ENCODE measurements at places on chromosomes 5 and 9. TPM values are rescaled to one million over a fixed set of nuclear protein-coding genes. Genes with fewer than 3 reads are reported as not detected.
A peak's percentile ranks its signal among the peaks of the same experiment; 100 is the strongest.

- peak; percentile 71 for DNase-seq
These were observed 337.8 kb downstream of the DEPDC1B start for GRCh38 chr5:60362158-60362557.

GRCh38 chr5:91301106-91301846, 81.8 kb downstream of the ARRDC3 start:
- DNase-seq, result peak; percentile 90

GRCh38 chr9:36191290-36191645, 547 bp downstream of the CLTA start:
- DNase-seq, result no peak

DNA sequence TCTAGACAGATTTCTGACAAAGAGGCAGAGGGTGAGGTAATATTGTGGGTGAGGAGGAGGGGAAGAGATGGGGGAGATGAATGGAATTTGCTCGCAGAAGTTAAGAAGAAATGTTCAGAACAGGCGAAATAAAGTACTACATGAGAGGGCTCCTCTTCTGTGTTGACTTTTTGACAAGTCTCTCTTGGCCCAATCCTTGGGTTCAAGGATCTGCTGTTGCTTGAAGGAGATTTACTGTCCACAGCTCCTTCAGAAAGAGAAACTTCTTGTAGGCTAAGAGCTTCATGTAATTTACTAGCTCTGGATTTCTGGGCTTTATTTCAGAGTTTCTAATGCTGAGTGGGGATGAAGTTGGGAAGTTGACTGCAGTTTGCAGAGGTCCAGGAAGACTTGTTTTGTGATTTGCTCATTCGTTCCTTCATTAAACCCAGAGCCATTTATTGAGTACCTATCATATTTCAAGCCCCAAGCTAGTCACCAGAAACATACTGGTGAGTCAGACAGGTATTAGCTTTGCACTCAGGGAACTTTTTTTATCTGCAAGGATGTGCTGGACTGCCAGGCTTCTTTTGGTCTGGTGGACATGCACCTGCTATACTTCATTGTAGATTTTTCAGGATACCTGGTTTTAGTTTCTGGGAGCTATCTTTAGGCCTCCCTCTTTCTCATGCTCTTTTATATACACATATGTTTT, 402.9 kb upstream of the CLINT1 start:
- DNase-seq, result no peak

DNA sequence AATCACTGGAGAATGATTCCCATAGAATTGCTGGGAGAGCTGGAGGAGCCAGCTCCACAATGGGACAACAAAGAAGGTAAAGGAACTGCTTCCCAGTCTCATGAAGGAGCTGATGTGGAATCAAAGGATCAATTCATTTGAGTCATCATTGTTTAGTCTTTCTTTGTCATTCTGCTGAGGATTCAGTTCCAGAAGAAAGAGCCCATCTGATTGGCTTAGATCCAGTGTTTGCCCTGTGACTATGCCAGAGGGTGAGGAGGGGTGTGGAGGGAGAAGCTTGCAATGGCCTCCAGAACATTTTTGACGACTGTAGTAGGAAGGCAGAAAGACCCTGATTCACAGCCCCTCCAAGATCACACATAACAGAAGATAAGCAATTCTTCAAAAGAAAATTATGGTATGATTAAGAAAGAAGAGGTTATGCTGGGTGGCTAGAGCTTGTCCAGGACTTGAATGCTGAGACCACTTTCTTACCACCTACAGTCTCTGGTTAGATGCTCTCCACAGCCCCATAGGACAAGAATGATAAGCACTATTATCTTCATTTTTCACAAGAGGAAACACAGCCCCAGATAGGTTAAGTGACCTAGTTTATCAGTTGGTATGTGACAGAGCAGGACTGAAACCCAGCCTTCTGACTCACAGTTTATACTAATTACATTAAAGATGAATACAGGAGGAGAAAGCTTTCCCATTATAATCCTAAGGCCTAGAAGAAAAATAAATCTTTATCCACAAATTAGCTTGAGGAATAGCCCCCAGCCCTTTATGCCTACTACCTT, 363.1 kb downstream of the PRELID2 start:
- no peak for DNase-seq

DNA sequence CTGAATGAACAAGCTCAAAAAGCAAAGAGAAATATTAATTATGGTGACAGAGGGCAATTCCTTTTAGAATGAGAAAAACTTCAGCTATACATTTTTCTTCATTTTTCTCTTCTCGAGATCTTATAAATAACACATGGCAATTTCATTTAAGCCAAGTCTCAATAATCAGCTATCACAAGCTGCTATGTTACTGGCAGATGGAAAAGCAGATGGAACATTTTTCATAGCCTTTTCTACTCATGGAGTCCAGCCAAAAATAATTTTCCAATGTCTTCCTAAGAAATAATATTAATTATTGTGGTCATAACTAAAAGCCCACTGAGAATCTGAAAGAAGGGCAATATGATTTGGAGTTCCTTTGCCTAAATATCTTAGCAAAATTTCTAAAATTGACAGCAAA, 35.6 kb downstream of the SKIC3 start:
- DNase-seq, result no peak

- DNase-seq, result peak; percentile 96
These were observed 43.1 kb downstream of the NACC2 start for GRCh38 chr9:136051837-136052471.

Gene FCN2
- not detected for total RNA-seq

Gene HAVCR2
- total RNA-seq, result 8.2 TPM

GRCh38 chr5:10555277-10555684, 8.6 kb upstream of the ANKRD33B start:
- peak; percentile 88 for DNase-seq

- no peak for DNase-seq
These were observed 52.3 kb downstream of the MYO10 start for GRCh38 chr5:16883806-16884205.

DNA sequence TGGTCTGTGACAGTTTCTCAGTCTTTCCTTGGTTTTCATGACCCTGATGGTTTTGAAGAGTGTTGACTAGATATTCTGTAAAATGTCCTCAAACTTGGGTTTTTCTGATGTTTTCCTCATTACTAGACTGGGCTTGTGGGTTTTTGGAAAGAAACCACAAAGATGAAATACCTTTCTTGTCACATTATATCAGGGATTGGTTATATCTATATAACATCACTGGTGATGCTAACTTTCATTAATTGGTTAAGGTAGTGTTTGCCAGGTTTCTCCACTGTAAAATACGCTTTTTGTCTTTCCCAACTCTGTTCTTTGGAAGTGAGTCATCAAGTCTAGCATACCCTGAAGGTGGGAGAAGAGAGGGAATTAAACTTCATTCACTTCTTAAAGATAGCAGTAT, 3.3 kb upstream of the IL31RA start:
- peak; percentile 46 for DNase-seq

Gene GZMA
- total RNA-seq, result not detected

GRCh38 chr5:96177303-96177869, 215.7 kb upstream of the ELL2 start:
- peak; percentile 78 for DNase-seq

DNA sequence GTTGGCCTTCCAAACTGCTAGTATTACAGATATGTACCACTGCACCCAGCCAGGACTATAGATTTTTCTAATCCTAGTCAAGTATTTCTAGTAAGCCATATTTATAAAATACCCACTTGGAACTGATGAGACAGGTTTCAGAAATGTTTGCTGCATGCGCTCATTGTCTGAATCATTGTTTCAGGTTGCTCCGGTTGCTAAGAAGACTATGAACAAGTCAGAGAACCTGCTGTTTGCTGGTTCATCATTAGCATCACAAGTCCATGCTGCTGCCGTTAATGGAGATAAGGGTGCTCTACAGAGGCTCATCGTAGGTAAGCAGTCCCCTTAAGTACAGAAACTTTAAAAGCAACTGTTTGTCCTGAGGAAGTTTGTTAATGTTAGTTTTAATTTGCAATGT, 5.3 kb downstream of the INVS start:
- DNase-seq, result peak; percentile 52

Gene FAM221B
- total RNA-seq, result not detected

- DNase-seq, result no peak
These were observed 16.1 kb upstream of the FKTN start for GRCh38 chr9:105541838-105542237.

Gene RBM18
- total RNA-seq, result 16.0 TPM

Gene SPINK1
- total RNA-seq, result 0.40 TPM

GRCh38 chr5:74179179-74179578, 461.3 kb downstream of the ENC1 start:
- peak; percentile 34 for DNase-seq

- no peak for DNase-seq
These were observed 29.3 kb downstream of the ZNF354C start for GRCh38 chr5:179089502-179089901.

Gene SMU1
- 45.7 TPM for total RNA-seq

Gene TNFAIP8
- total RNA-seq, result 57.9 TPM

Gene ANKRD34B
- 4.4 TPM for total RNA-seq

DNA sequence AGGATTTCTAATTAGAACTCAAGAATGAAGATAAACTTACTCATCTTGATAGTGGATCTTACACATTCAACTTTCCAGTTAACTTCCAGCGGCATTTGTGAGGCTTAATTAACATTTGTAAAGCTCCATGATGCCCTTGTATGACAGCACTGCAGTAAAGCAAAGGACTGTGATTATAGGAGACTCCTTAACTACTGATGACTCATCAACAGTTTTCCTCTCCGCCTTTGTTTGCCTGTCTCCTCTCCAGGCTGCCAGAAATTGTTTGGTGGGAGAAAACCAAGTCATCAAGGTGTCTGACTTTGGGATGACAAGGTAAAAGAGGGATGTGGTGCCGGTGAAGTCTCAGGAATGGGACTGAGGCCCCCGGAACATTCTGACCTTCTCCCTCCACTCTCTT, 20.4 kb upstream of the CYFIP2 start:
- peak; percentile 36 for DNase-seq

DNA sequence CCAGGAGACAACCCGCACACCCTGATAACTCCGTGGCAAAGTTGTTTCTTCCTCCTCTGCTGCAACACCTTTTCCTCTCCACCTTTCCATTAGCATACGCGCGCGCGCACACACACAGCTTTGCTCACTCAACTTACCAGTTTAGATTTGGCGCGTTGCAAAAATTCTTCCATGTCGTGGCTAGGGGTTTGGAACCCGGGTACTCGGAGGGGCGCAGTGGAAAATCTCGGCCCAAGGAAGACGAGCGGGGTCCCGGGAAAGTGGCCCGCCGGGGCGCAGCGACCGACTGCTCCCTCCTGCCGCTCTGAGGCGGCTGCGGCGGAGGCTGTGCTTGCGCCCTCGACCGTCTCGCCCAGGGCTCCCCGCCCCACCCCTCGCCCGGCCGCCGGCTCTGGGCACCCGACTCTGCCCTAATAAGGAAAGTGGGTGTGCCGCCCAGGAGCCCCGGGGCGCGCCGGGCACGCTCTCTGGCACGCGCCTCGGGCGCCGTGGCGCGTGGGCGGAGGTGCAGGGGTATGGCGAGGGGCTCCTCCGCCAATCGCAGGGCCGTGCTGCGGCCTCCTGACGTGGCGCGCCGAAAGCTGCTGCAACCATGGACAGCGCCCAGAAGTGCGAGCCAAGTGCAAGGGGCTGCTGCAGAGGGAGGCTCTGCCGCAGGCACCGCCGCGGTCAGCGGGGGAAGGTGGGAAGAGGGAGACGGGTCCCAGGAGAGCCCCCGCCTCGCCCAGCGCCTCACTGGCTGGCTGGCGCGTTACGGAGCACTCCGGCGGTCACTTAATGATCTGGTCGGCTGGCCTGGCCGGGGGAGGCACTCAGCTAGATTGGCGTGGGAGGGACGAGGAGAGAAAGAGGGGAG, at the start of gene PRUNE2:
Gene PRUNE2 (minus strand): TSS at position 324 of the 856 bp plus-strand sequence. CDS start 151 bp downstream, at position 173.
- DNase-seq, result peak; percentile 80

Gene PAEP
- not detected for total RNA-seq

- DNase-seq, result peak; percentile 90
These were observed 68.3 kb downstream of the KCNIP1 start for GRCh38 chr5:170571875-170572852.

GRCh38 chr9:115671236-115671962, 482.2 kb upstream of the PAPPA start:
- no peak for DNase-seq

GRCh38 chr5:44089424-44090144, 299.6 kb downstream of the FGF10 start:
- DNase-seq, result no peak

GRCh38 chr5:152953788-152954483, 536.5 kb upstream of the GRIA1 start:
- no peak for DNase-seq

GRCh38 chr5:41793141-41793770, 77.0 kb downstream of the OXCT1 start:
- no peak for DNase-seq

DNA sequence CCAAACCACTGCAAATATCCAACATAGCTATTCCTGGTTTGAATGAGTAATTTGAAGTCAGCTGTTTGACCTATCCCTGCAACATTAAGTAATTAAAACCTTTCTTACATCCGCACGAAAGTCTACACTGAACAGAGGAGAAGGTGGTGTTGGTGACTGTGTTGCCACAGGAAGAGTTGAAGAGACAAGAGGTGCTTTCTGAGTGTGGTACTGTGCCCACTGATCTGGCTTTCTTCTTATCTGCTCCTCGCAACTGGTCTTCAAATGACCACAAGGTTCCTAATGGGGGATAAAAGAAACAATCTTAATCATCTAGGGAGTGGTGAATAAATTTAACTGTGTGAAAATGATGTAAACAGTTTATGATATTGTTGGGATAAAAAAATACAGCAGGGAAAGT, 29.4 kb upstream of the PDCL start:
- DNase-seq, result no peak
